Ovary (tissue), 10 donors: ENCODE measurements at places on chromosomes 12 and 14. TPM values are rescaled to one million over a fixed set of nuclear protein-coding genes. Genes with fewer than 3 reads are reported as not detected.

RASSF9 gene
- total RNA-seq = 3.9 TPM

DNA sequence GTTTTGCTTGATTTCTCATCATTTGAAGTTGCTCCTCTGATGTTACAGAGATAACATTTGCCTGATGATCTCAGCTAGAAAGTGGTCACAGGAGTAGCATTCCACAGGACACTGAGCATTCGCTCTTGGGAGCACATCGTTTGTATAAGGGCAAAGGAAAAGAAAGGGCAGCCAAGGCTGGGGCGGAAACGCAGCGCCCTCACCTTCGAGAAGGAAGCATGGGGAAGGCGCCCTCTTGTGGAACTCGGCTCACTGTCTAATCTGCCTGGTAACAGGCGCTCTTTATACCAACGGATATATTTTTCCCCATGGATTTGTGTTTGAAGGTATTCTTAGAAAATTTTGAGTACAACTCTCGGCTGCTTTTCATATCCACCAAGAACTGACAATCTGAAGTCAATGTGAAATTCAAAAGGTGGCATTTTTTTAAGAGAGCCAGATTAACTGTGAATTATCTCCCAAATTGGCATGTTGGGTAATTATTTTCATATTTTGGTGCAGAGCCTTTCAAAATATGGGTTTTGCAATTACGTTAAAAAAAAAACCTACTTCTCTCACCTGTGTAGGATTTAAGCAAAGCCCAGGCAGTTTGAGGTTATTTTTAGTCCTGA is 172.7 kb downstream of the CAND1 start:
- H3K4me3 ChIP-seq = no peak overlapping the region
- no peaks in the 10 kb centered on the region for H3K36me3 ChIP-seq
- no peaks in the 10 kb centered on the region for H3K27me3 ChIP-seq
- peaks cover 2% of the 10 kb centered on the region for H3K4me1 ChIP-seq
- peak; percentile 91 for DNase-seq

GRCh38 chr12:99670635-99671034 is 23.1 kb downstream of the GARIN6 start:
- H3K36me3 ChIP-seq = no peaks in the 10 kb centered on the region
- H3K4me3 ChIP-seq = no peak overlapping the region
- no peaks in the 10 kb centered on the region for H3K4me1 ChIP-seq
- H3K27me3 ChIP-seq = no peaks in the 10 kb centered on the region

GRCh38 chr14:32784405-32784804 is 154.3 kb upstream of the NPAS3 start:
- H3K27ac ChIP-seq = no peak overlapping the region
- no peaks in the 10 kb centered on the region for H3K27me3 ChIP-seq
- H3K4me1 ChIP-seq = no peaks in the 10 kb centered on the region
- H3K4me3 ChIP-seq = no peak overlapping the region
- no peak for DNase-seq

DNA sequence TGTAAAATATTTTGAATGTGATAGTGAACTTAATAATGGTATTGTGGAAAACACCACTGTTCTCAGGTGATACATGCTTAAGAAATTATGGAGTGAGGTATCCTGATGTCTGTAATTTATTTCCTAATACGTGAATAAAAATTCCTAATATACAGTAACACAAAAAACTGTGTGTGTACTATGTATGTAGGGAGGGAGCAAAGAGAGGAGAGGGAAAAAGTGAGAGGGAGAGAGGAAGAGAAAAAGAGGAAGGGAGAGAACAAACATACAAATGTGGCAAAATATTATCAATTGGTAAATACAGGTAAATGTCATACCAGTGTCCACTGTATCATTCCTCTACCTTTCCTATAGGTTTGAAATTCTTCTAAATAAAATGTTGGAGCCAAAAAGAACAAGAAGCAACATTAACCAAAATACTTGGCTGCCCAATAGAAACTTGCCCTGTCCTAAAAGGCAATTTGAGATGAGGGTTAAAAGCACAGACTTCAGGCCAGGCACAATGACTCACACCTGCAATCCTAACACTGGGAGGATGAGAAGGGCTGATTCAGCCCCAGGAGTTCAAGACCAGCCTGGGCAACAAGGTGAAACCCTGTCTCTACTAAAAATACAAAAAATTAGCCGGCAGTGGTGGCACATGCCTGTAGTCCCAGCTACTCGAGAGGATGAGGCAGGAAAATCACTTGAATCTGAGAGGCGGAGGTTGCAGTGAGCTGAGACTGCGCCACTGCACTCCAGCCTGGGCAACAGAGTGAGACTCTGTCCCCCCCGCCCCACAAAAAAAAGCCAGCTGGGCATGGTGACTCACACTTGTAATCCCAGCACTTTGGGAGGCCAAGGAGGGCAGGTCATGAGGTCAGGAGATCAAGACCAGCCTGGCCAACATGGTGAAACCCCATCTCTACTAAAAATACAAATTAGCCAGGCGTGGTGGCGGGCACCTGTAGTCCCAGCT is 14.5 kb downstream of the R3HDM2 start:
- DNase-seq = no peak
- H3K4me3 ChIP-seq = no peak overlapping the region
- H3K4me1 ChIP-seq = no peaks in the 10 kb centered on the region
- no peak overlapping the region for H3K27ac ChIP-seq
- H3K36me3 ChIP-seq = no peaks in the 10 kb centered on the region

- H3K27me3 ChIP-seq = no peaks in the 10 kb centered on the region
- DNase-seq = no peak
- H3K4me3 ChIP-seq = no peak overlapping the region
- no peaks in the 10 kb centered on the region for H3K36me3 ChIP-seq
- H3K27ac ChIP-seq = no peak overlapping the region
Observed at GRCh38 chr12:76197283-76197682, 112.8 kb upstream of the NAP1L1 start.

- H3K27ac ChIP-seq = no peak overlapping the region
- H3K4me1 ChIP-seq = no peaks in the 10 kb centered on the region
- no peaks in the 10 kb centered on the region for H3K36me3 ChIP-seq
- H3K4me3 ChIP-seq = no peak overlapping the region
- DNase-seq = no peak
Observed at GRCh38 chr14:99164712-99165111, 107.3 kb downstream of the BCL11B start.

IGFBP6 gene
- total RNA-seq = 685 TPM

CCND2 gene
- total RNA-seq = 30.0 TPM

DNA sequence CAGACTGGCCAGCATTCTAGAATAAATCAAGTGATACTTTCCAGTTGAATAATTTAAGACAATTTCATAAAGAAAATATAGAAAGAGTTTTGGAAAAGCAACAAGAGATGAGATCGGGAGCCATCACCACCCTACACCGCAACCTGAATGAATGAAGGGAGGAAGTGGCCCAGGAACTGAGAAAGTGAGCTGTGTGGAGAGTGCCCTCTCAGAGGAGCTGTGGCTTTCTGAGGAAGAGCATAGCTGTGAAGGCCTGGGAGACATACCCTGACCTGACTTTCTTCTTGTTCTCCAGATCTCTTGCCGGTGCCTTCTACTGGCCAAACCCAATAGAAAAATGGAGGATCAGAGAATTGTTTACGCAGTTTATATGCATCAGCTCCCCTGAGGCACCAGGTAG is 79.3 kb upstream of the TSPAN8 start:
- H3K27ac ChIP-seq = no peak overlapping the region
- no peaks in the 10 kb centered on the region for H3K27me3 ChIP-seq
- H3K36me3 ChIP-seq = no peaks in the 10 kb centered on the region
- no peak overlapping the region for H3K4me3 ChIP-seq
- DNase-seq = no peak
- no peaks in the 10 kb centered on the region for H3K4me1 ChIP-seq

PTPRB gene
- total RNA-seq = 11.6 TPM

GRCh38 chr12:95102916-95103671 is 29.7 kb upstream of the NR2C1 start:
- peaks cover 3% of the 10 kb centered on the region for H3K36me3 ChIP-seq
- H3K27me3 ChIP-seq = no peaks in the 10 kb centered on the region
- H3K27ac ChIP-seq = no peak overlapping the region
- H3K4me1 ChIP-seq = peaks cover 3% of the 10 kb centered on the region
- no peak for DNase-seq

- H3K27ac ChIP-seq = no peak overlapping the region
- peaks cover 2% of the 10 kb centered on the region for H3K4me1 ChIP-seq
- no peaks in the 10 kb centered on the region for H3K27me3 ChIP-seq
- H3K4me3 ChIP-seq = no peak overlapping the region
Observed at GRCh38 chr12:27190761-27191160, 53.3 kb upstream of the STK38L start.

MAP1LC3B2 gene
- 1.9 TPM for total RNA-seq
